DND-41 (cell line): ENCODE measurements at places on chromosomes 2 and 18.

DNA sequence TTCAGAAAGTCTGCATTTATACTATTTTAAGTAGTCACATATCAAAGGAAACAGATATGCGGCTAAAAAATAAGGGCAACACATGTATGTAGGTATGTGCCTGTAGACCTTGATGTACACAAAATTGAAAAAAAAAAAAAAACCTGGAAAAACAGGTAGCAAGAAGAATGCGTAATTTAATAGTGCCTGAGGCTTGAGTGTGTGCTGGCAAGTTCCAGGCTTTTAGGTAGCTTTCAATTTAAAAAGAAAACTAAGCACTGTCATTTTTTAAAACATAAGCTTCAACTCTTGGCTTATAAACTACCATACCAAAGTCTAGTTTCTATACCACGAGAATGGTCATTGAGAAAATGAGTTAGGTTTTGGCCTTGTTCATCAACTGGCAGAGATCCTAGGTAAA lies 72.3 kb downstream of the OTX1 start:
- H3K36me3 ChIP-seq, result peaks cover 4% of the 10 kb centered on the region; the same call in 1 of the 2 replicates
- DNase-seq, result no peak
- H3K4me3 ChIP-seq, result no peak overlapping the region
- no peak overlapping the region for H3K27ac ChIP-seq

DNA sequence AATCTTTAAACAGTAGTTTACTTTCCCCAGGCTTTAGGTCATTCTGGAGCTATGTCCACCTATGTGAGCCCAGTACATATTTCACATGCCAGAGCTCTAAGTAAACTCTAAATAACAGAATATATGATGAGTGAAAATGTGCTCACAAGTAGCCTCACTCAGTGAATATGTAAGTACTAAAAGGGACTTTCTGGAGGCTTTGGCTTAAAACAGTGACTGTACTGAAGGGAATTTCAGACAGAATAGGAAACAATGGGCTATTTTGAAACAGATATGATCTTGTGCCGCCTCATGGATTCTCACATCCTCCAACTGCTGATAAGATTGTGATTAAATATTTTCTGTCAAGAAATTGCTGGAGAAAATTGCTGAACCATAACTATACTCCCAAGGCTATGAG lies 747.9 kb downstream of the SOCS6 start:
- H3K27ac ChIP-seq, result no peak overlapping the region
- H3K27me3 ChIP-seq, result no peaks in the 10 kb centered on the region
- H3K36me3 ChIP-seq, result no peaks in the 10 kb centered on the region
- H3K4me1 ChIP-seq, result no peaks in the 10 kb centered on the region
- DNase-seq, result no peak

DNA sequence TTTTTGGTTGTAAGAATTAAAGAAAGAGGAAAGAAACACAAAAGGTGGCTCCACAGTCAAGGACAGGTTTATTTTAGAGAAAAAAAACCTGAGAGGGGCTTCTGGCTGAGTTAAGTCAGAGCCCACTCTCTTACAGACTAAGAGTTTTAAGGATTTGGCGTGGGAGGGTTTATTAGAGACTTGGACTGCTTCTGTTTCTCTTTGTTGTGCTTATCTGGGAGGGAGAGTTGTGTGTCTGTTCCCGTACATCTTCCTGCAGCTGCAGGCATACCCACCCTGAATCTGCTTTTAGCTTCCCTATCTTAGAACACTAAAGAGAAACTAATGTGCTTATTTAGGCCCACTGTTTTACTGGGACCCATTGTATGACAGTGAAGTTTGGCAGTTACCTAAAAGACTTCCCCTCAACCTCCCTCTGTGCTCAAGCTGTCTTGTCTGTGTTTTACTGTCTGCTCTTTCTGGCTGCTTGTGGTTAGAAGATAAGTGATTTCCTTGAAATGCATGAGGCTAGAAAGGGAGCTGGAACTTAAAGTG lies 2.7 kb downstream of the RSAD2 start:
- H3K4me3 ChIP-seq, result peak overlapping the region; percentile 49
- peak overlapping the region; percentile 85 for H3K27ac ChIP-seq

GRCh38 chr2:166775176-166775575 lies 113.1 kb upstream of the XIRP2 start:
- no peaks in the 10 kb centered on the region for H3K27me3 ChIP-seq
- no peak for DNase-seq
- H3K4me1 ChIP-seq, result no peaks in the 10 kb centered on the region
- no peaks in the 10 kb centered on the region for H3K36me3 ChIP-seq

- no peaks in the 10 kb centered on the region for H3K27me3 ChIP-seq
- H3K36me3 ChIP-seq, result no peaks in the 10 kb centered on the region
- H3K4me3 ChIP-seq, result no peak overlapping the region
Observed at GRCh38 chr2:25409468-25409867, 67.7 kb upstream of the DNMT3A start.
